ENCODE measurements at places on chromosomes 1 and 21.

- DNase-seq = no peak
Measured at GRCh38 chr1:80659161-80659560, 1141.6 kb upstream of the ADGRL2 start.

GRCh38 chr1:96515925-96516324 is 205.7 kb upstream of the PTBP2 start:
- no peak for DNase-seq

DNA sequence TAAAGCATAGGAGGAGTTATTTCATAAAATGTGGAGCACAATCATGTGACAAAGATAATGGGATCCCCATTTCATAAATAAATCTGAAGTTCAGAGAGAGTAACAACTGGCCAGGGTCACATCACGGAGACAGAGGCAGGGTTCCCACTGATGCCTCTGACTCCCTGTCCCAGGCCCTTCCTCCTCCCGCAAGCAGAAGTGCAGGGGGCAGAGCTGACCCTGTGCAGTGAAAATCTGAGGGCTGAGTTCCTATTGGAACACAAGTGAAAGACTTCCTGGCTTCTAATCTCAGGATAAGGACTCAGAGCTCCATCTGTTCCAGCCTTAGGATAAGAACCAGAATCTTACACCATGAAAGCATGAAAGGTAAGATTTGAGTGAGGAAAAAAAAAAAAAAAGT is 22.0 kb downstream of the SELL start:
- no peak for DNase-seq

- DNase-seq = no peak
Measured at GRCh38 chr1:12505231-12505630, 112.8 kb downstream of the DHRS3 start.

GRCh38 chr1:29363536-29363935 is 127.2 kb downstream of the PTPRU start:
- DNase-seq = no peak

- no peak for DNase-seq
Measured at GRCh38 chr1:154756793-154757548, 113.1 kb downstream of the KCNN3 start.

DNA sequence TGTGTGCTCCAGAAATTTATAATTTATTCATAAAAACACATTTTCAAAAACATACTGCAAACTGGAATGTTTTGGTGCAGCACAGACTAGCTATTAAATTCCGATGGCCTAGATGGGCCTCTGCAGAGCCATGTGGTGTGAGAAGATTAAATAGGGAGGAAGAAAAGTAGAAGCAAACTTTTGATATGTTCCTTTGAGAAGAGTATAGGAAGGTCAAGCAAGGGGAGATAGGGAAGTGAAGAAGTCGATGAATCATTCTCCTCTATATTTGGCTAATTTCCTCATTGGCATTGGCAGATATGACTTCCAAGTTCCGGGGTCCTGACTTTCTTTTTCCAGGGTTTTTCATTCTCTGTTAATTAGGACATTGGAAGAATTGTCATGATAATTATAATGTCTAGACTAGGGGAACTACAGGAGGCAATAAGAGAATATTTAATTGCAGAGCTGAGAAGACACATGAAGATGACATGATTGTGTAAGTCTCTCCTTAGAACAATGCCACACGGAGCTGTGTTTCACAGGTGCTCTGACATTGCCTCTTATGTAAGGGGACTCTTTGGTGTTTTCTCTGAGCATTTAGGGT is 19.3 kb upstream of the ZNF326 start:
- no peak for DNase-seq

DNA sequence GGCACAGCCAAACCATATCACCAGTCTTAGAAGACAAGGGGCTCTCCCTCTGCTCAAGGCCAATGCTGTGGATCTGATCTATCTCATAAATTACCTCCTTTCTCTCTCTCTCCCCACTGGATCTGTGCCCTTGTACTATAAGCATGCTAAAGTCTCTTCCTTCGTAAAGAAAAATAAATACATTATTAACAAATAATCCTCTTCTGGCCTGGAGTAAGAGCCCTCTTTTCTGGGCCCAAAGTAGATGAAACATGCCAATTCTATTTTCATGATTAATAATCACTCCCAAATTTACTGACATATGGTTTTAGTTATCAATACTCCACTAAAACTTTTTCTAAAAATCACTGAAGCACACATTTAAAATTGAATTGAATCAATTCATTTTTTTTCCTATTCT is 889.7 kb downstream of the ADGRL2 start:
- DNase-seq = no peak

GRCh38 chr21:41824466-41825207 is 54.5 kb downstream of the PRDM15 start:
- DNase-seq = no peak

DNA sequence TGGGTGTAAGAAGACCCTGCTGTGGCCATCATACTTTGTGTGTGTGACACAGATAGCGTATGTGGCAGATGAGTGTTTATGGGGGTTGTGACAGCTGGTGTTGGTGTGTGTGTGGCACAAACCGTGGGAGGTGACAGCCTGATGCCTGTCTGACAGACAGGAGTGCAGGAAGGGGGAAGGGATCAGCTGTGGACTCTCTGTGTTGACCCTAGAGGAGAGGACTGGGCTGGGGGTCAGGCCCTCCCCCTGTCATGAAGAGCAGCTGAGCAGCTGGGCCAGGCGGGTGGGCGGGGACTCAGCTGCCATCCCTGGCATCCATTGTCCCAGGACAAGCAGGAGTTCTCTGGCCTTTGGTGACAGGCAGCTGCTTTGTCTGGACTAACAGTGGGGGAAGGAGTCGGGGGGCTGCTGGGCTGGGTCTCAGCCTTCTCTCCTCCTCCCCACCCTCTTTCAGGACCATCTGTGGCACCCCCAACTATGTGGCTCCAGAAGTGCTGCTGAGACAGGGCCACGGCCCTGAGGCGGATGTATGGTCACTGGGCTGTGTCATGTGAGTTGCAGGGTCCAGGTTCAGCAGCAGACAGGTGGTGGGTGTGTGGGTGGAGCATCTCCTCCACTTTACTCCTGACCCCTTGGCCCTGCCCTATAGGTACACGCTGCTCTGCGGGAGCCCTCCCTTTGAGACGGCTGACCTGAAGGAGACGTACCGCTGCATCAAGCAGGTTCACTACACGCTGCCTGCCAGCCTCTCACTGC is 2.3 kb downstream of the PLK3 start:
- DNase-seq = no peak

- DNase-seq = no peak
Measured at GRCh38 chr1:119648620-119649004, 546 bp upstream of the ZNF697 start.

- no peak for DNase-seq
Measured at GRCh38 chr1:156463874-156464273, 36.7 kb downstream of the MEF2D start.

DNA sequence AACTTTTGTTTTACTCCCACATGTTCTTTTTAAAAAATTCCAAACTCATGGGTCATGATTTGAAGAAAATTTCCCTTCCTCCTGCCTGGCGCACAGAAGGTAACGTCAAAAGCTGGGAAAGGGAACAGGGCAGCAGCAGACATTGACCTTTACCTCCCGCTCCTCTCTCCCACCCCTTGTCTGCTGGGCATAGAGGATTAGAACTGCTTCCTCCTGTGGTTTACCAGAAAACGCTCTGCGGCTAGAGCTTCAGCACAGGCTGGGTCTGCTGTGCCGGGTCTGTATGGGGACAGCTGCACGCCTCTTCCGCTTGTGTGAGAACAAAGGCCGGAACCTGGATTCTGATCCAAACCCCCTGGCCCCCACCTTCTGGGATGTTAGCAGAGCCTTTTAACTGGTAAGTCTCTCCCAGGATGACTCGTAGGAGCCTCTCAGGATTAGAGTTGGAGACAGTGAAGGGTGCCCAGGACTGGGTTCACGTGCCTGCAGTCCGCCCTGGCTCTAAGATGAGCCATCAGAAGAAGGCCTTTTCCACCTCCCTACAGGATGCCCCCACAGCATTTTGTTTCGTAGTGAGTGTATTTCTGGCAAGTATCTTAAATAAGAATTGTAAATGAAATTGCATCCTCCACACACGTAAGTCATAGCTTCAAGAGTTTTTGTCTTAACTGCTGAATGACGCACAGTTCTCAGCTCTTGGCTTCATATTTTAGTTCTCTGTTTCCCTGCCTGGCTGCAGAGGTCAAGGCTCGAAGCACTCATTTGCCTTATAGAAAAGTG is 5.2 kb downstream of the H6PD start:
- peak; percentile 89 for DNase-seq

- DNase-seq = no peak
Measured at GRCh38 chr1:113199760-113200455, 126.9 kb downstream of the LRIG2 start.

DNA sequence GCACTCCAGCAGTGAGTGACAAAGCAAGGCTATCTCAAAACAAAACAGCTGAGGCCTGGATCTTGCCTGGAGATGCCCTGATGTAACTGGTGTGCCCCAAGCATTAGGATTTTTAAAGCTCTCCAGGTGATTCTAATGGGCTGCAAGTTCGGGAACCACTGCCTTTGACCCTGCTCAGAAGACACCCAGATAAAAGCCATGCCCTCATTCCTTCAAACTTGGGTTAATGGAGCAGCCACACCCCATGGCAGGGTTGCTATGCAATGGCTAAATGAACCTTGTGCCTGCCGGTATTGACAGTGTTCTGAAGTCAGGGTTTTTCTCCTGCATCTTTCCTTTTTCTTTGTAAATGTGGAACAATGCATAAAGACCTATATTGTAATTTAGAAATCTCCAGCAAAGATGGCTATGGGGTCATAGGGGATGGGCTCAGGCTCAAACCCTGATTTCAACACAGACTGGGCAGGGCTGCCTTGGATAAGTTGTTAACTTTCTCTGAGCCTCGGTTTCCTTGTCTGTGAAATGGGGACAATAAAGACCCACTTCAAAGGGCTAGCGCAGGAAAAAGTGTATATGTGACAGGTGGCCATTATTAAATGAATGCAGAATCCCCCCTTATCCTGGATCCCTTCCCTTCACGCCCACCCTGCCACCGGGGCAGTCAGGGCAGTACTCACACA is 453 bp downstream of the TFF3 start:
- DNase-seq = no peak

GRCh38 chr1:92993581-92993980 is 32.3 kb upstream of the DIPK1A start:
- no peak for DNase-seq

- DNase-seq = peak; percentile 63
Measured at GRCh38 chr1:202235856-202236837, 42.5 kb downstream of the LGR6 start.

- DNase-seq = no peak
Measured at GRCh38 chr21:21624674-21625073, 626.5 kb downstream of the NCAM2 start.

DNA sequence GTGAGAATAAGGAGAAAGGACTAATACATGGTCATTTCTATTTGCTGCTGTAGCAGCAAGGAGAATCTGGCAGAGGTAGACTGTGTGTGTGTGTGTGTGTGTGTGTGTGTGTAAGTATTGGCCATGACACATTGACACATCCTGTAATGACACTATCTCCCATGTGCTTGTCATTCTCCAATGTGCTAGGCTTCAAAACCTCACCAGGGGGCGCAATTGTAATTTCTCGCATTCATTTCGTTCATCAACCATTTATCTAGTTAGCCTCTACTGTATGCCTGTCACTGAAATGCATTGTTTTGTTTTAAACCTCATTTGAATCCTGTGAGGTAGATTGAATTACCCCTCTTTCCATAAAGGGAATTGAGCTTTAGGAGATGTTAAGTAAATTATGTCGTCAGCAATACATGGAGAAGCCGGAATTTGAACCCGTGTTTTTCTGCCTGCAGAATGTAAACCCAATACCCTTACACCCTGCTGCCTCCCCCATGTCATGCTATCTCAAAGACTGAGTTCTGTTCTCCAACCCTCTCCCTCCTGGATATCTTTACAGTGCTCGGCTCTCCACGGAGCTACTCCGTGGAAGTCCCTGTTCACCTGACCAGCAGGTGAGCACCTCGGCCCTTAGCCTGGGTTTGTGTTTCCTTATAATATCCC is 100.8 kb downstream of the UCK2 start:
- DNase-seq = peak; percentile 77

- DNase-seq = no peak
Measured at GRCh38 chr1:26724926-26725325, 29.1 kb downstream of the ARID1A start.

- peak; percentile 60 for DNase-seq
Measured at GRCh38 chr1:78678324-78678723, 28.7 kb downstream of the IFI44 start.

DNA sequence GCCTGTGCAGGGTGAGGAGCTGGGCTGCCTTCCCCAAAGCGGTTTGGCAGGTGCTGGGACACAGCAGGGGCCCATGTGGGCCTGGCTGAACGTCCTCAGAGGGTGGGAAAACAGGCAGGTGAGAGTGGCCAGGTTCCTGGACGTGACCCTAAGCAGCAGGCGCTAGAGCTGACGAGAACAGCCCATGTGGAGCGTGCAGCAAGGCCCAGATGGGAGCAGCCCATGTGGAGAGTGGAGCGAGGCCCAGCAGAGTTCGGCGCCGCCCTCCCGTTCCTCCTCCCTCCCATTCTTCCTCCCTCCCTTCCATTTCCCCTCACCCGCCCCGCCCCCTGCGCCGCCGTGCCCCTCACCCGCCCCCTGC is 314.4 kb upstream of the VAMP3 start:
- DNase-seq = no peak

DNA sequence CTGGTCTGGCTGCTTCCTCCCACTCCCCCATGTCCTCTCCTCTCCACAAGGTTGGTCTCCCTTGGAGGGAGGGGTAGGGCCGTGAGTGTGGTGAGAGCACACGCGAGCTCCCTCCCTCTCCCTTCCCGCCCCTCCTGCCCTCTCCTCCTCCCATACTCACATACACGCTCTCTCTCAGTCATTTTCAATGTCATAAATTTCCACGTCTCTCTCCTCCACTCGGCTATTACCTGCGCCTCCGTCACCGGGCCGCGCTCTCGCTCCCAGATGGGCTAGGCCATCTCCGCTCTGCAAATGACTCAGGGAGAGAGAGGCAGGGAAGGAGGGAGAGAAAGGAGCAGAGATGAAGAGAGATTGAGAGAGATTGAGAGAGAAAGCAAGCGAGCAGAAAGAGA is 36.7 kb upstream of the DMBX1 start:
- no peak for DNase-seq

DNA sequence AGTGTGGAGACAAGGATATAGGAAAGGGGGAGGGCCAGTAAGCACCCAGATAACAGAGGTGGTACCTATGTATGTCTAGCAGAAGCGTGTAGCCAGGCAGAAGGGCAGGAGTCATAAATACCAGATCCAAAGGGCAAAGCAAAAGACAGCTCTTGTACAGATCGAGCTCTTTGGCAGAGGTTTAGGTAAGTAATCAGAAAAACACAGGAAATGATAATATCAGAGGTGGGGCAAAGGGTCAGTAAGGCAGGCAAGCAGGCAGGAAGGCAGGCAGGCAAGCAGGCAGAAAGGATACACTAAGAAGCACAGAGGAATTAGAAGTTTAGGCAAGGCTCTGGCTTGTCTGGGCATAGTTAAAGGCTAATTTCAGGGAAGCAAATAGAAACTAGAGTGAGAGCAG is 22.7 kb upstream of the SLFNL1 start:
- DNase-seq = no peak

- no peak for DNase-seq
Measured at GRCh38 chr1:52952112-52952511, 25.0 kb downstream of the SCP2 start.

DNA sequence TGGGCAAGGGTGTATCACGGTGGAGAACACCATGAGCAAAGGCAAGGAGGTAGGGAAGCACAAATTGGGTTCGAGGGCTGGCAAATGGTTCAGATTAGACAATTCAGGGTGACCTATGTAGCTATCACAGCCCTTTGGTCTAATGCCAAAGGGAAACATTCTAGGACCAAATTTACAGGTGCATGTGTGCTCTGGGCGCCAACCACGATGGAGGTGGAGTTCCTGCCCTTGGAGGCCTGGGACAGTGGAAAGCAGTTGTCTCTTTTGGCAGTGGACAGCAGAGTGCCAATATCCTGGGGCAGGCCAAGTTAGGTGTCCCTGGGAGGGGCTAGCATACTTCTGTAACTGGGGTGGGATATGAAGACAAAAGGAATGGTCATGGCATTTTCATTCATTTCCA is 40.1 kb downstream of the IGFN1 start:
- no peak for DNase-seq

All from MM.1S (cell line).